Right ventricle myocardium inferior (tissue), 1 donor: ENCODE measurements at places on chromosomes 5 and 9. TPM values are rescaled to one million over a fixed set of nuclear protein-coding genes. Genes with fewer than 3 reads are reported as not detected.

GRCh38 chr9:18058564-18059442 lies 415.1 kb upstream of the ADAMTSL1 start:
- no peak for DNase-seq

DNA sequence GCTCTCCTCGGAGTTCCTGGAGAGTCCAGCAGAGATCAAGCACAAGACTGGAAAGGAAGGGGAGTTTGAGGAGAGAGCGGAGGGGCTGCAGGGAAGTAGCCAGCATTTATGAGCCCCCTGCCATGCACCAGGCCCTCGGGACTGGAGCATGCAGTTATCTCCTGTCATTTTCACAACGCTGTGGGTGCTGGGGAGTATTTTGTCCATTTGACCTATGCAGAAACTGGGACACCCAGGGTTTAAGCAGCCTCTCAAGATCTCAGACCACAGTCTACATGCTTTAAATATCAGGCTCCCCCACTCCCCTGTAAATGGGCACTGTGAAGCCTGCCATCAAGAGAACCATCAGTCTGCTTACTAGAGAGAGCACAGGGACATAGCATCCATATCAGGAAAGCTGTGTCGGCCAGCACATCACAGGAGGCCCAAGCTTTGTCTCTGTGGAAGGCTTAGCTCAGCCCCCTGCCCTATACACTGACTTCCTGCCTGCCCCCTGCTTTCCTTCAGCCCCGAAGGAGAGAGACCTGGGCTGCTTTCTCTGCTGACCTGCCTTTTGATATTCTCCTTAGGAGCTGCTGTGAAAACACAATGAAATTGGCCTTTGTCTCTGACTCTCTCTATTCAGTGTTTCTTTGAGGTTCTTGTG lies 7.3 kb downstream of the FOXI1 start:
- no peak for DNase-seq

- no peak for DNase-seq
Measured at GRCh38 chr9:134544388-134545214, 97.0 kb upstream of the COL5A1 start.

DNA sequence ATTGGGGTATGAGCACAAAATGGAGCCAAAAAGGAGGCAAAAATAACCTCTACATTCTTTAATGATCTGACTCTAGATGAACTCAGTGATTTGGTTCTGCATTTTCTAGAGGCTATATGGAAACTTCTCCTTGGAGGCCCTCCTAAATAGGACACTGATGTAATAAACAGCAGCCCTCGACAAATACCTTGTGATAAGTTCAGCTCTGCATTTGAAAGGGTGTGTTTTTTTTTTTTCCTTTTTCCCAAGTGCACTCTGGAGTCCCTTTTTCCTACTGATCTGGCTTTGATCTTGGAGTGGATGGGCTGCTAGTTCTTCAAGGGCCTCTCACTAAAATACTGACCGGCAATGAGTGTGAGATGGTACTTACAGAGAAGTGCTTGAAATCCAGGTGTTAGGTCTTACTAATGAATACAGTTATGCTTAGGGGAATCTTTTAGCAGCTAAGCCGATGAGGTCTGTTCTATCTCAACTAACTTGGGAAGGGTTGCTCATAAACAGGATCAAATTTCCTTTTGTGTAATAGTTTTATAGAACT lies 161.7 kb downstream of the MAST4 start:
- DNase-seq, result no peak

DNA sequence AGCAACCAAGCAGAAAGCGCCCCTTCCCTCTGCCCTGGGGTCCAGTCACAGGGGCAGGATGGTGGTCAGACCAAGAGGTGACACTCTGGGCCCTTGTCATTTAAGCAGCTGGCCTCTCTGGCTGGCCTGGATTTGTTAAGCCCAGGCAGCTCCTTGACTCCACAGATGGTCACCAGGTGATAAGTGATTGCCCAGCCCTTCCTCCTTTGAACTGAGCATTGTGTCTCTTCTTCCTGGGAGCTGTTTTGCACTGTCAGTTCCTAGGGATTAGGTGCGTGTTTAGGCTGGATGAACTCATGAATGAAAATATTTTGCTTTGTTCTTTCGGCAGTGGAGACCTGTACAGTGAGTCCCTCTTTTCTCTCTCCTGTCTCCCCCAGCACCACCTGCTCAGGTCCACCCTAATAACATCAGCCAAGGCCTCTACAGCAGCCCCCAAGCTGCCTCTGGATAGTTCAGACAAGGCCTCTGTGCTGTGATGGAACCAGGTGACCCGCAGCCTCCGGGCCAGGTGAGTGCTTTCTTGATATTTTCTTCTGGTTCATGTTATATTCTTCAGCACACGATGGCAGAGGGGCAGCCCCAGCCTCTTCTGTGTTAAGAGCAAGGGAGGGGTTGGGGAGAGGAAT lies 139.7 kb upstream of the PITX1 start:
- no peak for DNase-seq

DNA sequence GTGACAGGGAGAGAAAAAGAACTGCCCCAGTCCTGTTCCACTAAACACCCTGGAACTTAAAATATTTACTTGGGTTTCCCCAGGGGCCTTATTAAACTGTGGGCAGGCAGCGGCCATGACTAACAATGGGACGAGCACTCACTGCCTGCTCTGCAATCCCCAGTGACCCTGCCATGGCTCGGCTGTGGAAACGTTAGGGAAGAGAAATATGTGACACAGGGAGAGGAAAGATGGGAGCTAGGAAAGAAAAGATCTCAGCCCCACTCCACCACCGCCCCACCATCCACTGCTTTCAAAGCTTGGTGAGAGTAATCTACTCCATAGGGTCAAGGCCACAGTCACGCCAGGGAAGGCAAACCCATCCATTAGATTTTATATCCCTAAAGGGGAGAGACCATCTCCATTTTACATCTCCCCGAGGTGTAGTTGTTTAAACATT lies 117.6 kb downstream of the EFNA5 start:
- no peak for DNase-seq

- DNase-seq, result no peak
Measured at GRCh38 chr5:19923742-19924141, 64.3 kb downstream of the CDH18 start.

GRCh38 chr5:173315495-173316338 lies 12.5 kb downstream of the STC2 start:
- no peak for DNase-seq

- DNase-seq, result no peak
Measured at GRCh38 chr5:176369934-176370711, 4.8 kb downstream of the ARL10 start.

DNA sequence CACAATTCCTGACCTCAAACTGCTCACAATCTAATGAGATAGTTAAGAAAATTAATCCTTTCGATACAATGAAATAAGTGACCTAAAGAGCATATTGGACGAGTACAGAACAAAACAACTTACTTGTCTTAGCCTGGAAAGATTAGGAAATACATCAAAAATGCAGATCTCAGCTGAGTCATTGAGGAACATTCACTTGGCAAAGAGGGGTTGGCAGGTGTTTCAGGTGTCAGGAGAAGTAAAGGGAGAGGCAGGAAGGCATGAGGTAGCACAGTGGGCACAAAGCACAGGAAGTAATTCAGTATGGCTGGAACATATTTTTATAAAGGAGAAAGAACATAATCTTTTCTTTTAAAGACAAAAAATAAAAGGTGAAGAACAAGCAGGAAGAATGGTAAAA lies 628.8 kb upstream of the RGMB start:
- no peak for DNase-seq

- DNase-seq, result no peak
Measured at GRCh38 chr5:76547891-76548524, 75.2 kb downstream of the F2RL2 start.

DNA sequence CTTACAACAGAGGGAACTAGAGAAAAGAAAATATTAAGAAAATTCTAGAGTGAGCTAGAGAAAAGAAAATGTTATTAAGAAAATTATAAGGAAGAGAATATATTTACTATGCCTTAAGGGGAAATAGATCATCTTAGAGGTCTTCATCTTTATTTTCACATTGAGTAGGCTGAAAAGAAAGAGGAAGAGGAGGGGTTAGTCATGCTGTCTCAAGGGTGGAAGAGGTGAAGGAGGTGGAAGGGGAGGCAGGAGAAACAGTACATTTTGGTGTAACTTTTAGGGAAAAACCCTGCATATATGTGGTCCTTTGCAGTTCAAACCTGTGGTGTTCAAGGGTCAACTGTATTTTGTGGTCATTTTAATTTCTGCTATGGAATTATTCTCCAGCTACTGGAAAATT lies 46.6 kb downstream of the PPIP5K2 start:
- no peak for DNase-seq

DNA sequence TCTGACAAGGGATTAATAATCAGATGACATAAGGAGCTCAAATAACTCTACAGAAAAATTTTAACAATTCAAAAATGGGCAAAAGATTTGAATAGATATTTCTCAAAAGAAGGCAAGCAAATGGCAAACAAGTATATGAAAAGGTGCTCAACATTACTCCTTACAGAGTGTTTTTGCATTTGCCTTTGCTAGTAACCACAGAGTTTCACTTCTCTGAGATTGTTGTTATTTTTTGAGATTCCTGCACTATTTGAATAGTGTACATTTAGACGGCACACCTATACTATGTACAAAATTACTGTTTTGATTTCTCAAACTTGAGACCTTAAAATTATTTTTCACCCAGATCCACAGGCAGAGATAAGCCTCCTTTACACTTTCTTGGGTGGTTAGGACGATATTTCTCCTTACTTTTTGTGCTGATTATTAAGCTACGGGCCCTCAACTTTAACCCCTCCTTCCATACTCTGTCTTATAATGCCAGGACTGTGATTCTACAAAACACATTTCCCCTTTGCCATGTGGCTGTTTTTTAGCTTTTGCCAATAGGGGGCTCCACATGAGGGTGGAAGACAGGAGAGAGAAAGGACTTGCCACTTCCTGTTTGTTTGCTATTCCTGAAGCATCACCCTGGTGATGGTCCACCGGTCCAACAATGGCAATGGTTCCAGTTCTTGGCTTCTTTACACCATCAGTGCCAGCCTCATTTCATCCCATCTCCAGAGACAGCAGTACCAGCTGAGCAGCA lies 65.0 kb upstream of the DAP start:
- DNase-seq, result no peak

DNA sequence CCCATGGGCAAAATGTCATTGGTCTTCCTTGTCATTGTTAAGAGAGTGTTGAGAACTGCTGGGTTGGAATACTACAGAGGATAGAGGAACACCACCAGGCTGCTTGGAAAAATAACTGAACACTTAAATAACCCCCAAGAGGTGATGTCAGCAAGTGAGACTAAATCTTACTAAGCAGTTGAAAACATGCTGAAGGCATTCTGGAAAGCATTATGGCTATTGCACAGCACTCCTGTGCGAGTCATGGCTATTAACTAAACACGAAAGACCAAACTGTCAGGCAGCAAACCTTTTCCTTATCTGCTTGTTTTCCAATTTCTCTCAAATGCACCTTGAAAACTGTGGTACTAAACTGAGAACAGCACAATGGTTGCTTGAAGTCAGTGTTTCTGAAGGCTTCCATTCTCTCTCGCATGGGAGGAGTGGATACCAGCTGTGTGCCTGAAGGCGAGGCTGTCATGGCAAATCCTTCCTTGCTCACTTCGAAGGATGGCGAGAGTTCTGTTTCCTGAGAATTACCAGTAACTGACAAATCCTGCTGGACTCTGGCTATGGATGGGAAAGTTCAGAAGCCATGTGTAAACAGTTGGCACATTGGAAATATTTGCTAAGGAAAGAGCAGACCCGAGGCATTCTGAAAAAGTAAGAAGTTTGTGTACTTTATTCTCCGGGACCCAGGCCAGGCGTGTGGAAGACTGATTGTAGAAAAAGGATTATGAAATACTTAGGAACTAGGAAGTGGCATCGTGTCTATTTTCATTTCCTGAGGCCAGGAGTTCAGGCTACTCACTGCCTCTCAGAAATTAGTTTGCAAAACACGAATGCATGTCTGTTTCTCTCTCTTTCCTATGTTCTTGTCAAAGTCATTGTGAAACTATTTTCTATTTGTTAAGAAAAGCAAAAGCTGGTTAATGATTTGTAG lies 182.1 kb downstream of the DMRT2 start:
- DNase-seq, result peak; percentile 82

DNA sequence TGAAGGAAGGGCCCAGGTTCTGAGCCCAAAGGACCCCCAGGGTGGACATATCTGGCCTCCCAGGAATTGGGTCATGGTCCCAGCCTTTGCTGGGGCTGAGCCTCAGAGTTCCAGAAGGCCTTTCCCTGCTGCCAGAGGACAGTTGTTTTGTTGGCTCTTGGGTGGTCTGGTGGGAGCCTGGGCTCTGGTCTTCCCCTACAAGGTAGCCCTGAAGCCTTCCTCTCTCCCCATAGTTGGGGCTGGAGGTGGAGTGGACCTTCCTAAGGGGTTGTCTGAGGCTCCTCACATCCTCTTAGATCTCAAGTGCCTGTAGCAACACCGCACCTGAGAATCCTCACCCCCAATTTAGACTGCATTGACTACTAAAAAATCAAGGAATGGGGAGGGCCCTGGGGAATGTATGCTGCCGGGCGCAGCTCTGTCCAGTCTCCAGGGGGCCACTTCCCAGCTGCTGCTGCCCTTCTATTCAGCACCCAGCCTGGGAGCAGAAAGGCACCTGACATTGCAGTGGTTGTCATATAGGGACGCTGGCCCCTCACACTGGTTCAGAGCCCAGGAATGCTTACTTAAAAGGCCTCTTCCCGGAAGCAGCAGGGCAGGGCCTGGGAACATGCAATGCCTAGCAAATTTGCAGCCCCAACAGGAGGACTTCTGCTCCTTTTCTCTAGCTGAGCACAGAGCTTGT lies 66.4 kb downstream of the IL31RA start:
- DNase-seq, result no peak

GRCh38 chr9:76534026-76534425 lies 75.0 kb downstream of the GCNT1 start:
- no peak for DNase-seq

DNA sequence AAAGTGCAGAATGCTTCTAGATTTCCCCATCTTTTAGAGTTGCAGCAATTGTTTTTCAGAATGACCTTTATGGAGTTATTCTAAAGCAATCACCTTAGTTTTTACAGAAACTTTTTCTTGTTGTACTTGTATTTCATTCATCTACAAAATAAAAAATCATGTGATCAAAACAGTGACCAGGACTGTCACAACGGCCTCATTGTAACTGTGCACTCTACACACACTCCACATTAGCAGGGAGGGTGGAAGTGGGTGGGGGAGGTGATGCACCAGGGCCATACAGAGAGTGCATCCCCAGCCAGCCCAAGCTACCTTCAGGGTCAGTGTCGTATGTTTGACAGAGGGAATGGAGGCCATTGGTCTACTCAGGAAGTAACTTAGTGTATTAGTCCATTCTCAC lies 26.9 kb downstream of the EGFLAM start:
- DNase-seq, result no peak

GRCh38 chr5:15993334-15993733 lies 186.3 kb downstream of the MARCHF11 start:
- DNase-seq, result no peak

Gene PKN3
- 8.5 TPM for total RNA-seq

Gene SCGB3A1
- total RNA-seq, result not detected

Gene SLC22A4
- total RNA-seq, result 0.57 TPM

Gene SYNPO
- total RNA-seq, result 587 TPM

Gene ZDHHC12
- 6.4 TPM for total RNA-seq

Gene SYK
- 4.2 TPM for total RNA-seq

Gene IFNA2
- not detected for total RNA-seq

Gene BARHL1
- not detected for total RNA-seq

Gene SLC12A2
- 10.7 TPM for total RNA-seq

Gene PCDHA5
- 0.05 TPM for total RNA-seq
